ENCODE measurements at places on chromosomes 16 and 17.

GRCh38 chr16:23343643-23344612 is 41.8 kb downstream of the SCNN1B start:
- no peak for DNase-seq

DNA sequence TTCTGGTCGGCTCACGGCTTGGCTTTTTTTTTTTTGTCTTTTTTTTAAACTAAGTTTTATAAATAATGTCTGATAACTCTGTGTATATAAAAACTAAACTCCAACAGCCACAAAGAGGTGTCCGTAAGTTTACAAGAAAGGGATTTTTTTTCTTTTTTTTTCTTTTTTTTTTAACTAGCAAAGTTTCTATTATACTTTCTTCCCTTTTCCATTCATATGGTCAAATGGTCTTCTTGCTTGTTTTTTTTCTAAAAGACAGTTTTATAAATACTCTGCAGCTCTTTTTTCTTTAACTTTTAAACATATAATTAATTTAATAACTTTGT is 3.5 kb upstream of the SIRT7 start:
- no peak for DNase-seq

DNA sequence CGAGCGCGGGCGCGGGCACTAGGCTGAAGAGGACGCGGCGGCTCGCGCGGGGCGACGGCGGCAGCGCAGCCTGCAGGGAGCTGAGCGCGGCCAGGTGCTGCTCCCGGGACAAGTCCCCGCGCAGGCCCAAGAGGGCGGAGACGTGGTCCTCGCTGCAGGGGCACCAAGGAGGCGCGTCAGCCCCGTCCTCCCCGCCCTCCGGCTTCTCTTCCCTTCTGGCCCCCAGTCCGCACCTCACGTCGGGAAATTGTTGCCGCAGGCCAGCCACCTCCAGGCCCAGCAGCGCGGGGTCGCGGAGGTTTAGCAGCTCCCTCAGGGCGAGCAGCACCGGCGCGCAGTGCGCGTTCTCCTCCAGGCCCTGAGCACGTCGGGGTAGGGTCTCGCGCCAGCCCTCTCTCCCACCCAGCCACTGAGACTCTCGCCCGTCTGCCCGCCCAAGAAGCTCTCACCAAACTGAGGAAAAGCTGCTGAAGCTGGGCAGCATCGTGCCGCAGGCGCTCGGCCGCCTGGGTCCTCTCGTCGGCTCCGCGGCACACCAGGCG is 761 bp upstream of the MATCAP1 start:
- DNase-seq = peak; percentile 57

- DNase-seq = no peak
Observed at GRCh38 chr17:48767263-48767774, 38.8 kb upstream of the HOXB13 start.

DNA sequence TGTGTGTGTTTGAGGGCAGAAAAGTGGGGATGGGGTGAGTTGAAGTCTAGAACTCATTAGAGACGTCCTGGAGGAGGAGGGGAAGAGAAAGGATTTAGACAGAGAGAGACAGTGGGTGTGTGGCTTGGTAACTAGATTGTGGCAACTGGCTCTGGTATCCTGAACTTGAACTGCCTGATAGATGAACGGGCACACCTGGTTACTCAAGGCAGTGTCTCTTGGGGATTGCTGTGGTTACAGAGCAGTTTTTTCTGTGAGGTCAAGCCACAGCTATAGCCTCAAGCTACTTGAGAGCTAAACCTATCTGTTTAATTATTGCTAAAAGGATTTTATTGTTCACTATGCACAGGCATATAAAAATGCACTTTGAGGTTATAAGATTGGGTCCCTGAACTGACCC is 29.8 kb upstream of the MYH2 start:
- no peak for DNase-seq

Data from stimulated activated CD4-positive, alpha-beta T cell treated with anti-CD3 and anti-CD28 coated beads, Interleukin-2, amount 100 ng/mL, for 24 hours (primary cell).